ENCODE measurements at places on chromosomes 4 and X.

DNA sequence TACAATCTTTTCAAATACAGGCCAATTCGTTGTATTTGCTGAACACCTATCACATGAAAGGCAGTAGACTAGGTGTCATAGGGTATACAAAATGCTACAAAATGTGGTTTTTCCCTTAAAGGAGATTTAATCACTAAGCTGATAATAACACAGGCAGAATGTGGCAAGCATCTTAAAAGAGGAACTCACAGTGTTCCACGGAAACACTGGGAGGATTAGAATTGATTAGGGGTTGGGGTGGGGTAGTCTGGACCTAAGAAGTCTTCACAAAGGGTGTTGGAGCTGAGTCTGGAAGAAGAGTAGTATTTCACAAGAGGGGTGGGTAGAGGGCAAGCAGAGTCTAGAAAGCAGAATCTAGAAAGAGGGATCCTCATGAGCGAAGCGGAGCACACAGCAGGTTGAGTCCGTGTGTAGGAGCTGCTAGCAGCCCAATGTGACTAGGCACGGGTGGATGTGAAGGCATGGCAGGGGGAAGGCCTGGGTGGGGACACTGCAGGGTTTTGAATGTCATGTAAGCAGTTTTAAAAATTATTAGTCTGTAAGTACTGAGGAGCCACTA, 123.6 kb downstream of the MGST2 start:
- no peak for DNase-seq

GRCh38 chr4:30726090-30726675, 6.0 kb downstream of the PCDH7 start:
- DNase-seq: no peak

DNA sequence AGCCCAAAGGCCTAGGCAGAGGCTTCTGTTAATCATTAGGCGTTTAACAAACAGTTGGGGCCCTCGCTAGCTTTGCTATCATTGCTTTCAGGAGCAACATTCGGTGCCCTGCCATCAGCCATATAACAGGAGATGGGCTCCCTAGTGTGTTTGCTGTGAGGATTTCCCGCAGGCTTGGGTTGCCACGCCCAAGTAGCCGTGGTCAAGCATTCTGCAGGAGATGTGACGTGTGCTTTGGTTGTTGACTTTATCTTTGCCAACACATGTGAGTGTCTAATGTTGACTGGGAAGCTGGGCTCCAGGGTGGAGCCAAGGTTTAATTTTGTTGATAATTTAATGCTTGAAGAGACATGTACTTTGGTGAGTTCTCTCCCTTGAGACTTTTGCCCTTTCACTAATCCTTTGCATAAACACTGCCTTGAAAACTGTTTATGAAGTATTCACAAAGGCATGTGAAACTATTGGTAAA, 184.6 kb upstream of the KIT start:
- no peak for DNase-seq

DNA sequence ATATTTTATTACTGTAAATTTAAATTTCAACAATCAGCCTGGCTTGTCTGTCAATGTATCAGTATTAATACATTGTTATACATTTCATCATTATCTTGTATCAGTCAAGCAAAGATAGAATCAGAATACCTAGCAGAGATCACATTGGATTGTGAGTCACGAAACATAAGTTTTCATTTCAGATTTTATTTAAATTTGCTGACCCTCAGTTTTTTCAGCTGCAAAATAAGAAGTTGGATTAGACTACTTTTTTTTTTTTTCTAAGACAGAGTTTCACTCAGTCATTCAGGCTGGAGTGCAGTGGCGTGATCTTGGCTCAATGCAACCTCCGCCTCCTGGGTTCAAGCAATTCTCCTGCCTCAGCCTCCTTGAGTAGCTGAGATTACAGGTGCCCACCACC, 33.4 kb upstream of the NKX3-2 start:
- no peak for DNase-seq

DNA sequence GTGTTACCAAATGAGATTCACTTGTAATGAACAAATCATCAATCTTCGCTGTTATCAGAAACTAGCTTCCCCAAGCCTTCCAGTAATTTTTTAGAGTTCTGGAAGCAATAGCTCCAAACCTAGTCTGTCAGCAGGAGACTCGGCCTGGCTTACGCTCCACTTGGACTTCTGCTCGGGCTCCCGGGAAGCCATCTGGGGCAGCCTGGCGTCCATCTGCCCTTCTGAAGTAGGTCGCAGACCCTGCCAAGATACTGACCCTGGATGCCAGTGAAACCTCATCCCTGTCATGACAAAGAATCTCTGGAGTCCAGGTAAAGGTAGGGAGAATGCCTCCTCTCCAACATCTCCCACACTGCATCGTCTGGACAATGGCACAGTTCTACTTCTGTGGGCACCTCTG, 493.8 kb upstream of the ZFP42 start:
- DNase-seq: no peak

GRCh38 chrX:18348047-18348446, 6.4 kb downstream of the SCML2 start:
- no peak for DNase-seq

DNA sequence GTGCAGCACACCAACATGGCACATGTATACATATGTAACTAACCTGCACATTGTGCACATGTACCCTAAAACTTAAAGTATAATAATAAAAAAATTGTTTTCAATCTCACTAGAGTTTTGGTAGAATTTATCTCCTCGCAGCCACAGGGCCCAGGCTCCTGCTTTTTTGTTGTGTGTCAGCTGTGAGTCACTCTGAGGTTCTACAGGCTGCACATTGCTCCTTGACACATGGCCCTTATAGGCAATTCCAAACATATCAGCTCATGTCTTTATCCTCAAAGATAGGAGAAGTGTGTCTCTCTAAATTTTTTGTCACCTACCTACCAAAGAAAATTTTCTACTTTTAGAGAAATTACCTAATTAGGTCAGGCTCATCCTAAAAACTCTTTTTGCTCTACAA, 252.1 kb upstream of the ADGRL3 start:
- DNase-seq: no peak

GRCh38 chrX:12315526-12315925, 177.3 kb downstream of the FRMPD4 start:
- DNase-seq: no peak

Measured in GM20000 (cell line).